Right cardiac atrium (tissue), 5 donors: ENCODE measurements at places on chromosomes 5 and 9.
A peak's percentile ranks its signal among the peaks of the same experiment; 100 is the strongest.

- DNase-seq, result no peak
These were observed 673.4 kb upstream of the MEF2C start for GRCh38 chr5:89556215-89556913.

GRCh38 chr5:58582803-58583491 lies at the start of gene RAB3C:
TSS of gene RAB3C (plus strand) at chr5:58583075. CDS start at chr5:58583209, 134 bp downstream.
- DNase-seq, result peak; percentile 97

GRCh38 chr5:36723912-36724311 lies 117.5 kb downstream of the SLC1A3 start:
- DNase-seq, result no peak

DNA sequence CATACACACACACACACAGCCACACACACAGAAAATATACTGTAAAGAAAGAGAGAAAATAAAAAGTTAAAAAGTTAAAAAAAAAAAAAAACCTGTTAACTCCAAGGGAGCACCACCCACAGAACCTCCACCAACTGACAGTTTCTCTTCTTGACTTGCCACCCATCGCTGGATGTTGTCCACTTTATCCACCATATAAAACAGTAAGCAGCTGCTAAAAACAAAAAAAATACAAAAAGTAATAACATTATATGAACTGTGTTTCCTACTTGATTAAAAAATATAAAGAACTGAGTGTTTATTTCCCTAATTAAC lies 1.2 kb downstream of the PURA start:
- no peak for DNase-seq

DNA sequence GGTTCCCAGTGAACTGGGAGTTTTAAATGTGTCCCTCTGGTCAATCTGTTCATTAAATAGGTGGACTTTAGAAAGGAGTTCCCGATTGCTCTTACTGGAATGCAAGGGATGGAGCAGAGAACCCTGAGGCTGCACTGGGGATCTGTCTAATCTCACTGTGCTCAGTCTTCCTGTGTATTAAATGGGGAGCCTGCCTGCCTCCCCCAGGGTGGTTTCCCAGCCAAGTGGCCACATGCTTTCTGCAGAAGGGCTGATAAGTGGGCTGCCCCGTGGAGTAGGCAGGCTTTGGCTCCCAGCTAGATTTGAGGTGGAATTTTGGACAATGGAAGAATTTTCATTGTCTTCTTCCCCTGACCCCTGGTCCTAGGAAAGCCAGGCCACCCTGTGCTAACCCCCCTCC lies 14.0 kb upstream of the PHYHD1 start:
- no peak for DNase-seq

GRCh38 chr5:129098488-129099183 lies 4.1 kb downstream of the ISOC1 start:
- no peak for DNase-seq

DNA sequence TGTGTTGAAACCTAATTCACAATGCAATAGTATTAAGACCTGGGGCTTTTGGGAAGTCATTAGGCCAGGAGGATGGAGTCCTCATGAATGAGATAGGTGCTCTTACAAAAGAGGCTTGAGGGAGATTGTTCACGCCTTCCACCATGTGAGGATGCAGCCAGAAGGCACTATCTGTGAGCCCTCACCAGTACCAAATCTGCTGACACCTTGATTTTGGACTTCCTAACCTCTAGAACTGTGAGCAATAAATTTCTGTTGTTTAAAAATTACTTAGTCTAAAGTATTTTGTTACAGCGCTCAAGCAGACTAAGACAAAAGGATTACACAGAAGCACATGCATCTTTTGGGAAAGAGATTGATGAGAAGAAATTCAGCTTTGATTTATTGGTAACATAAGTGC lies 232.9 kb upstream of the NR4A3 start:
- no peak for DNase-seq

- no peak for DNase-seq
These were observed 47.3 kb downstream of the CACNA1B start for GRCh38 chr9:137924761-137925369.

GRCh38 chr9:107739601-107740082 lies 250.1 kb upstream of the KLF4 start:
- peak; percentile 97 for DNase-seq

DNA sequence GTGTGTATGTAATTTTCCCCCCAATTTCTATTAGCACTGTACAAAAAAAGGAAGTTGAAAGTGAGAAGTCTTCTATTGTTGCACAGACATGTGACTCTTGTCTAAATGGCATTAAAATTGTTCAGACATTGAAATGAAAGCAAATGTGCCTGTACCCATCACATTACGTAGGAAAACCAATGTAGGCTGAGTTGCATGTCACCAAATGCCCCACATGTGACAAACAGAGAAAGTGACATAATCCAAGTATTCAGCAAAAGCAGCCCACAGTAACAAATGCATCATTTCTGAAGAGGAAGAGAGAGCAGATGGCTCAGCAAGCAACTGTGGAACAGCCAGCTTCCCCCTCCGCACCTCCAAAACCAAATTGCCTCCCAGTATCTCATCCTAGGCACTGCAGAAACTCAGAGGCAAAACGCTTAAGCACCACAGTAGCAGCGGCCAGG lies 161.5 kb upstream of the NR4A3 start:
- no peak for DNase-seq

DNA sequence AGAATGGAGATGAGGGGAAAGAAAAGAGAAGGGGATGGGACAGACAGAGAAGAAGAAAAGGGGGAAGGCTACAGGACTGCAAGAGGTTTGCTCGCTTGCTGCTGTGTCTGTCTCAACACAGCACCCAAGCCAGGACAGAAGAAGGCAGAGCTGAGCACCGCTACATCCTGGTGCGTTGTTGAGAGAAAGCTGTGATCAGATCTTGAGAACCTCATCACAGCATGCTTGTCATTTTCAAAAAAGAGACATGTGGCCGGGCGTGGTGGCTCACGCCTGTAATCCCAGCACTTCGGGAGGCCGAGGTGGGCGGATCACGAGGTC lies 110.9 kb downstream of the NXNL2 start:
- DNase-seq, result no peak

DNA sequence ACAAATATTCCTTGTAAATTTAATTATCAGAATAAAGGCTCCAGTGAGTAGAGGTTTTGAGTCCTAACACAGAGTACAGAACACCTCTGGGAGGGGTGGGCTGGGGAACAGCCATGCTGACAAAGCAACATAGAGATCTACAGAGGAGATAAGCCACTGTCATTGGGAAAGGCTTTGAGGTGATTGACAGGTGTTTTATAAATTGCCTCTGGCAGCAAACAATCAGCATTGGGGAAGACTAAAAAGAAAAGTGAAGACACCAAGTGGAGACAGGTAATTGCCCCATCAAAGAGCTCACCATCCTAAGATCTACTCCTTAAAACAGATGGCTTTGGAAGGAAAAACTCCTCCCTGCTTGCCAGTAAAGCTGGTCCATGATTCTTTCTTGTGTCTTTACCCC lies 189.7 kb upstream of the TLE4 start:
- no peak for DNase-seq

DNA sequence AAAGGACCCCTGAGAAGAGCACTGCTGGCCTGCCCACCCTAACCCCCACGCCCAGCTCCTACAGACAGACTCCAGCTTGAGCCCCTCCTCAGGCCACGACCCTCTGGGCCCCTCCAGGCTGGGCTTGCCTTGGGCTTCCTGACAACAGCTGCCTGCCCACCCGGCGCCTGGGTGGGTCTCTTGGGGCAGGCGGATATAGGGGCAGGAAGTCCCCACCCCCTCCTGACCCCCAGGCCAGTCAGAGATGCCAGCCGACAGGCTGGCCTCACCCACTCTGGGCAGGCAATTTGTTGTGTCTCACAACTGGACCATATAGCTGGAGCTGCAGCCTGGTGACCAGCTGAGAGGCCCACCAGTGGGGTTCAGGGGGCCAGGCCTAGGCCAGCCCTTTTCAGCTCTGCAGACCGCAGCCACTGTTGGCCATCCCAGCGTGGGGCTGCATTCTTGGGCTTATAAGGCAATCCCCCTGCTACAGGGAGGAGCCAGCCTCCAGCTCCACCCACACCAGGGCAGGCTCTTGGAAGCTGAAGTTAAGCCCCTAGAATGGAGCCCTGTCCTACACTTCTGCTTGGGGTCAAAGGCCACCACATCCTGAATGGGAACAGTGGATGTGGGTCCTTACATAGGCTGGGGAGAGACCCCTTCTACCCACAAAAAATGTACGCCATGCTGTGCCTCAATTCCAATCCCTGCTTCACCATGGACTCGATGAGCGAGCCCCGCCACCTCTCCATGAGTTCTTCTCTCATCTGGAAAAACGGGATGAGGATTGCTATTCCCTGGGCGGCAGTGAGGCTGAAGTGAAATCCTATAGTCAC lies 2.0 kb downstream of the PDLIM7 start:
- peak; percentile 85 for DNase-seq

- DNase-seq, result no peak
These were observed 11.7 kb downstream of the VCP start for GRCh38 chr9:35060548-35061207.

DNA sequence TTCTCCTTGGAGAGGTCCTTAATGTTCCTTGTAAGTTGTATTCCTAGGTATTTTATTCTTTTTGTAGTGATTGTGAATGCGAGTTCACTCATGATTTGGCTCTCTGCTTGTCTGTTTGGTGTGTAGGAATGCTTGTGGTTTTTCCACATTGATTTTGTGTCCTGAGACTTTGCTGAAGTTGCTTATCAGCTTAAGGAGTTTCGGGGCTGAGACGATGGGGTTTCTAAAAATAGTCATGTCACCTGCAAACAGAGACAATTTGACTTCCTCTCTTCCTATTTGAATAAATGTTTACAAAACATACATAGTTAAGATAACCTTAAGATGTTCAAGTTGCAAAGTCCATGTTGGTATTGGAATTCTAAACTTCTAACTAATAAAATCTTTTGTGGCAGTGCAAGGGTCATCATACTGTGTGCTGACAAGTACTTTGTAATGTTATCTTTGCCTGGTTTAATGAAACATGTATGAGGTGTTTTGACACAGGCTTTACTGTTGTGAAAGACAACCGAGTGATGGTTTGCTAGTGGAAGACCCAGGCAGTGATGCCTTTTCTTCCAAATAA lies 286.2 kb downstream of the MRPS30 start:
- DNase-seq, result no peak

GRCh38 chr5:55702598-55703345 lies 9.4 kb downstream of the SLC38A9 start:
- no peak for DNase-seq

- no peak for DNase-seq
These were observed 98.0 kb downstream of the GABBR2 start for GRCh38 chr9:98610711-98611110.

- peak; percentile 19 for DNase-seq
These were observed 55.4 kb upstream of the CTNNA1 start for GRCh38 chr5:138697720-138698360.

- DNase-seq, result peak; percentile 88
These were observed 861 bp downstream of the ZFYVE16 start for GRCh38 chr5:80408484-80409366.

- no peak for DNase-seq
These were observed 44.9 kb upstream of the CDH18 start for GRCh38 chr5:20032896-20033295.

DNA sequence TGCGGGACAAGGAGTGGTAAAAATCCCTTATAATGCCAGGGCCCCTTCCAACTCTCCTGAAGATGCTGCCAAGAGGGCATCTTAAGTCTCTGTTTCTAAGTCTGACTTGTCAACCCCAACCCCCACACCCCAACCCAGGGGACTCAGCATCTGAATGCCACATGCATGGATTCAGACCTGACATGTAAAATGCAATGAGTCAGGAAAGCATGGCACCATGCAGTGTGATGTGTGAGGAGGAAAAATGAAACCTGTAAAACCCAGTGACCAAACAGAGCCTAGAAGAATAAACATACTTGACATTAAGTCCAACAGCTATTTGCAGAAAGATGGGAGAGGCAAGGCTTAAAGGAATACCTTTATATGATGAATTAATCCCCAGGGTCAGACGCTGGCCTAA lies 112.4 kb downstream of the ASTN2 start:
- DNase-seq, result no peak

DNA sequence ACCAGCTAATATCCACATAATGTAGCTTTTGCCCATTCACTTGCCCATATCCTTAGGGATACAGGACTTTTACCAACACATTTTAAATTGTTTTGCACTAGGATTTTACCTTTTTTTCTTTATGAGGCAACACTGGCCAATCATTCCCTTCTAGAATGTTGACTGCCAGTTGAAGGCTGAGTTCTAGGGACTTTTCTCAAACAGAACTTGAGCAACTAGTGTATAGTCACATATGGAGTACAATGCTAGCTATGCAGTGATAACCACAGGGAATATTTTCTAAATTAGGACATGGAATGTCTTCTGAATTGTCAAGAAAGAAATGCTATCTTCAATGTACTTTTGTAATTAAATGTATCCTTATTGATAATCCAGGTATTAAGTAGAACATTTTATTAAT lies 133.6 kb downstream of the OXCT1 start:
- no peak for DNase-seq

GRCh38 chr5:112097768-112098167 lies 321.3 kb downstream of the EPB41L4A start:
- DNase-seq, result no peak

DNA sequence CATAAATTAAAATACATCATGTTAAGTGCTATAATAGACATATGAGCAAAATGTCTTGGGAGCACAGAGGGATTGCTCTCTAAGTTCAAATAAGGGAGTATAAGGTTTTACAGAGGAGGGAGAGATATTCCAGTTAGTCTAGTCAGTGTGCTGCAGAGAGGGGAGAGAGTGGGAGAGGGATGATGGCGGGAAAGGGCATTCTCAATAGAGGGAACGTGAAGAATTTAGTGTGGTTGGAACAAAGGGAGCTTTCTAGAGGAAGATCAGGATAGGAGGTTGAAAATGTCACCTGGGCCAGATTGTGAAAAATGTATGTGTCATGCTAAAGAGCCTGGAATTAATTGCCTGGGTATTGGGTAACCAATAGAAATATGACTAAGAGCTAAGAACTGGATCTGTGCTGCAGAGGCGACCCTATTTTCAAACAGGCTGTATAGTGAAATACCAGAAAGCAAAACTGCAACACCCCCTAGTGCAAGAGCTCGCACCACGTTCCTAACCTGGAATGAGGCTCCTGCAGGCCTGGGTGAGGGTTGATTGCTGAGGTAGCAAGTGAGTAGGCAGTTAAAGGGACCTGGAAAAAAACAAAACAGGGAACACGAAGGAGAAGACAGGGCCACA lies 791.8 kb upstream of the C9orf72 start:
- DNase-seq, result no peak

DNA sequence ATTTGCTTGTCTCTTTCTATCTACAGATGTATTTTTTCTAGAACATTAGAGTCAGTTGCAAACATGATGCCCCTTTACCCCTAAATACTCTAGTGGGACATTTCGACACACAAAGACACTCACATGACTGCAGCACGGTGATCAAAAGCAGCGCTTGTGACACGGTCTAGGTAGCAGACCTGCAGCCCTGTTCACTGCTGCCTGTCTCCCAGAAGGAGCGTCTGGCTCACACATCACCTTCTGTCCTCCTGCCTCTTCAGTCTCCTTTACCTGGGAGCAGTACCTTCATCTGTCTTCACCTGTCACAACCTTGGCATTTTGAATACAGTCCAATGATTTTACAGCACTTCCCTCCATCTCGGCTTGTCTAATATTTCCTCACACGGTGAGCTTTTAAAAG lies 51.9 kb upstream of the SH3PXD2B start:
- no peak for DNase-seq
